ENCODE measurements at places on chromosomes 11 and 22.
A peak's percentile ranks its signal among the peaks of the same experiment; 100 is the strongest.

DNA sequence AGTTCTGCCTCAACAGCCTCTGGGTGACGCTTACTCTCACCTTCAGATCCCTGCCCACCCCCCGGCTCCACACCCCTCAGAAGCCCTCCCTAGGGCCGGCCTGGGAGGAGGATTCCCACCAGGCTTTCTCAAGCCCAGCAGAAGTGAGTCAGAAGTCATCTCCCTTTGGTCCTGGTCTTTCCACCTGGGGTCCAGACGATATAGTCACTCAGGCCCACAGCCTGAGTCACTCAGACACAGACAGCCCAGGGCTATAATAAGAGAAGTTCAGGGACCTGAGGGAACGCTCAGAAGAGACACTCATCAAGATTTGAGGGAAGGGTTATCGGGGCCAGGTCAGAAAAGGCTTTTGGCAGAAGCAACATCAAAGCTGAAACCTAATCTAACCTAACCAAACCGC is 127.1 kb downstream of the SPATA19 start:
- DNase-seq: no peak

- DNase-seq: no peak
Observed at GRCh38 chr22:20885557-20886323, 26.9 kb downstream of the SNAP29 start.

DNA sequence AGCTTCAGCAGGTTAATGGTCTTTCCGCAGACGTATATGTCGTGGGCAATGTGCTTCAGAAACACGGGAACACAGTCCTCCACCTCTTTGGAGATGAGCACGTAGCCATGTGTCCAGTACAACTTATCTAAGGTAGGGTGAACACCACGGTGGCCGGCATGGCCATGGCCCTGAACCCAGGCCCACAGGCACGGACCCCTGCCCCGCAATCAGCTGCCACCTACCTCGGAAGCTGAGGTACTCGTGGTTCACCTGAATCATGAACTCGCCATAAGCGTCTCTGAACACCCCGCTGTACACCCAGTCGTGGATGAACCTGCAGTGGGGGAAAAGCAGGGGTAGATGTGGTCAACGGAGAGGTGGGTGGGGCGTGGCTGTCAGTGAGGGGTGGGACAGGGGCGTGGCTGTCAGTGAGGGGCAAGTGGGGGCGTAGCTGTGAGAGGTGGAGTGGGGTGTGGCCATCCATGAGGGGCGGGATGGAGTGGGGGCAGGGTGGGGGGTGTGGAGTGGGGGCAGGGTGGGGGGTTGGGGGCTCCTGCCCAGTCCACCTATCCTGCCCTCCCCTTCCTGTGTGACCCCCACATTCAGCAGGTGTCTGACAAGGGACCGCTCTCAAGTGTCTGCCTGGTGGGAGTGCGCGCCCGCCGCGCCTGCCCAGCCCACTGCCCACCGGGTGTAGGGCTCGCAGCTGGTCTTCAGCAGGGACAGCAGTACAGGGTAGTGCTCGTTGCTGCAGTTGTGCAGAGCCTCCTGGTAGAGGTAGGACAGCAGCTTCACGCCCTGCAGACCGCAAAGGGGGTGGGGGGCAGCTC is 18.6 kb downstream of the TUBGCP6 start:
- no peak for DNase-seq

DNA sequence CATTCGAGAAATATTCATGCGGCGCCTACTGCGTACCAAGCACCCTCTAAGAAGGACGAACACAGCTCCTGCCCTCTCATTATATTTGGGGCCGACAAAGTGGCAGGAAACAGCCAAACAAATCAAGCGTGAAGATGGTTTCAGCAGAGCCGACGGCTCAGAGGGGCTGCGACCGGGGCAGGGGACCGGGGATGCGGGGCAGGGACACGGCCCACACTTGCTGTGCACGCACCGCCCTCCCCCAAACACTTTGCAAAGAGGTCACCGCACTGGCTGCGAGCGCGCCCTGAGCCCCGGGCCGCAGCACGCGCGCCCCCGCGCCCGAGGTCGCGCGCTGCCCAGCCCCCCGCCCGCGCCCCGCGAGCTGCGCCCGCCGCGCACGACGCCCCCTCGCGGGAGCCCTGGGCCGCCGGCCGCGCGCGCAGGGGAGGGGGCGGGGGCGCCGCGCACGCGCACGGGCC is 255 bp upstream of the SYNGR1 start:
- peak; percentile 6 for DNase-seq

DNA sequence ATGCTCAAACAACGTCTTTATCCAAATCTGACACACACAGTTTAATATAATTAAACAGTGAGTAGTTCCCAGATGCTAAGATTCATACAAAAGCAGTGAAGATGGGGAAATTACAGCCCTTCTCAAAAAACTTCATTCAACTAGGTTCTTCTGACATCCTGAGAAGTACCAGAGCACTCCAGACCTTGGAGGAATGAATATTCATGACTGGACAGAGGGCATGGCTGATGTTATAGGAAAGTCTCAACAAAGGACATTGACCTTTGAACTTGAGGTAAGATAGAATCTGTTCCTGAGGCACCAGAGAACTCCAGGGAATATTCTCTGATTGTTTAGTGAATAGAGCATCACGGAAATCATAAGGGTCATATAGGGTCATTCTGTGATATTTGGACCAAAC is 106.4 kb upstream of the SLC5A12 start:
- no peak for DNase-seq

GRCh38 chr22:38832005-38832978 is 11.5 kb downstream of the NPTXR start:
- no peak for DNase-seq

DNA sequence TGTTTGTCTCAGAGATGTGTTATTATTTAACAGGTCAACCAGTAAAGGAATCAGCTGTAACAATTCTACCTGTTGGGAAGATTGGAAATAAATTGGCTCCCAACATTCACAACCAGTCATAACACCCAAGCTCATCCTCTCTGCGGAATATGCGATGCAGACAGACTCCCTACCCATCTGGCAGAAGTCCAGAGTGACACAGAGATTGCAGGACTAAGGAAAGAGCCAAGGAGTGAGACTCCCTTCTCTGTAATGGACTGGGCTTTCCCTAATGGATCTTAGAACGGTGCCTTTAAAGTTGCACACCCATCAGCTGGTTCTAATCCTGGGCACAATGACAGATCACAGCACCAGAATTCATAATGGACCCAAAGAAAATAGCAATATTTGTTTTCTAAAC is 27.8 kb upstream of the UBASH3B start:
- no peak for DNase-seq

- no peak for DNase-seq
Observed at GRCh38 chr22:37379085-37379484, 48.2 kb downstream of the ELFN2 start.

DNA sequence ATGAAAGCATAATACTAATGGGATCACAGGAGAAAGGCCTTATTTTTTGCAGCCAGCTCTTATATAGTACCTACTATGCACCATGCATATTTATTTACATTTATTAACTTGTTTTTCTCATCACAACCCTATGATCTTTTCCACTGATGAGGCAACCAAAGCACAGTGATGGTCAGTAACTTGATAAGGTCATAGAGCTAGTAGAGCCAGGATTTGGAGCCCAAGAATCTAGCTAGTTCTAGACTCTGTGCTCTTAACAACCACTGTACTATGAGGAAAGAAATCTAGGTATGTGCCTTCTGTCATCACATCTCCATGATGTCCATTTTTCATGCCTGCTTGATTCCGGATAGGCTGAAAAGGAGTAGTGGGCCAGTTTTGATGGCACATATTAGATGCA is 24.0 kb upstream of the ABTB2 start:
- DNase-seq: no peak

DNA sequence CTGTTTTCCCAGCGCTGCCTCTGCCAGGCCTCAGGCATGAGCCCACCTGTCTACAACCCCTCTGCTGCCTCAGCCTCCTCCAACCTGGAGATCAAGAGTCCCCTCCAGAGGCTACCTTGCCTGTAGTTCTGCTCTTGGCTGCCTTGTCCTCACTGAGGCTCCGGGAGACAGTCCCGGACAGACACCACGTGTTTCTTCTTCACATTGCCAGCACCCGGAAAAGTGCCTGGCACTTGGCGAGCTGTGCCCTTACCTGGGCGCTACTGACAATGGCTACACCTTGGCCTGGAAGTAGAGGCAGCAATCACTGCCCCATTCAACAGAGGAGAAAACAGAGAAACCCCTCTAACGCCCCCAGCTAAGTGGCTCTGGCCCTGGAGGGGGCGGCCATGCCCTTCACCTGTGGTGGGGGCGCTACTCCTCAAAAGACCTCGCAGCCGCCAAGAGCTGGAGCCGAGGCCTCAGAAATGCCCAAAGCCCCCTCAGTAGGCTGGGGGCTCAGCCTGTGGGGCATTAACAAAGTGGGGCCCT is 3.0 kb upstream of the NAP1L4 start:
- DNase-seq: no peak

GRCh38 chr11:34198523-34198922 is 93.1 kb downstream of the NAT10 start:
- DNase-seq: peak; percentile 32

GRCh38 chr11:48107188-48107704 is 109.4 kb upstream of the OR4B1 start:
- no peak for DNase-seq

DNA sequence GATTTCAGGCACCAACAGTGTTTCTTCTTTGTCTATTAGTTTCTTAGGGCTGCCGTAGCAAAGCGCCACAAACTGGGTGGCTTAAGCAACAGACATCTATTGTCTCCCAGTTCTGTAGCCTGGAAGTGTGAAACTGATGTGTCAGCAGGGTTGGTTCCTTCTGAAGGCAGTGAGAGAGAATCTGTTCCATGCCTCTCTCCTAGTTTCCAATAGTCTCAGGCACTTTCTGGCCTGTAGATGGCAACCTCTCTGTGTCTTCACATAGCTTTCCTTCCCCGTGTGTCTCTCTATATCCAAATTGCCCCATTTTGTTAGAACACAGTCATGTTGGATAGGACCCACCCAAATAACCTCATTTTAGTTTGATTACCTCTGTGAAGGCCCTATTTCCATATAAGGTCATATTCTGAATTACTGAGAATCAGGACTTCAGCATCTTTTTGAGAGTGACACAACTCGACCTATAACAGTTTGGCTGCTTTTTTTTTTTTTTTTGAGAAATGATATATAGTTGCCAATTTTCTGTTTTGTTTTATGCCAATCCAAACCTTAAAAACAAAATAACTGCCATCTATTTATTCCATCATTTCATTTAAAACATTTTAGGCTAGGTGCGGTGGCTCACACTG is 108.2 kb downstream of the SLC36A4 start:
- DNase-seq: peak; percentile 7

GRCh38 chr11:109112821-109113280 is 309.1 kb upstream of the C11orf87 start:
- no peak for DNase-seq

GRCh38 chr11:121810291-121810690 is 305.7 kb downstream of the BLID start:
- DNase-seq: no peak

- DNase-seq: peak; percentile 51
Observed at GRCh38 chr11:12141283-12141682, 30.9 kb downstream of the MICAL2 start.

DNA sequence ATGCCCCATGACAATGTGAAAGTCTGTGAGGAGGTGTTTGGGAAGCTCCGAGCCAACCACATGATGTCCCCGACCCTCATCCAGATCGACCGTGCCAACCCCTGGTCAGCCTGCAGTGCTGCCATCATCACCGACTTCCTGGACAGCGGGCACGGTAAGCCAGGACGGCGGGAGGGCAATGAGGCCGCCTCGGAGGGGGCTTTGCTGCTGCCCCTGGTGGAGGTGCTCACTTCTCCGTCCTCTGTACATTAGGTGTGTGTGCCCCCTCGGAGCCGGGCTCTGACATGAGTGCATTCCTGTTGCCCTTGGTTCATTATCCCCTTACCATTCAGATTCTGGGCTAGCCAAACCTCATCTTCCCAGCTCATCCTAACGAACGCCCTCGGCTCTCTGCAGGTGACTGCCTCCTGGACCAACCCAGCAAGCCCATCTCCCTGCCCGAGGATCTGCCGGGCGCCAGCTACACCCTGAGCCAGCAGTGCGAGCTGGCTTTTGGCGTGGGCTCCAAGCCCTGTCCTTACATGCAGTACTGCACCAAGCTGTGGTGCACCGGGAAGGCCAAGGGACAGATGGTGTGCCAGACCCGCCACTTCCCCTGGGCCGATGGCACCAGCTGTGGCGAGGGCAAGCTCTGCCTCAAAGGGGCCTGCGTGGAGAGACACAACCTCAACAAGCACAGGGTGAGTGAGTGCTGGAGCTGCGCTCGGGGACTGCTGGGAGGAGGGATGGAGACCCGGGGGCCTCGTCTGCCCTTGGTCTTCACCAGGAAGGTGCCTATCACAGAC is 13.8 kb downstream of the ADAMTS15 start:
- DNase-seq: no peak

DNA sequence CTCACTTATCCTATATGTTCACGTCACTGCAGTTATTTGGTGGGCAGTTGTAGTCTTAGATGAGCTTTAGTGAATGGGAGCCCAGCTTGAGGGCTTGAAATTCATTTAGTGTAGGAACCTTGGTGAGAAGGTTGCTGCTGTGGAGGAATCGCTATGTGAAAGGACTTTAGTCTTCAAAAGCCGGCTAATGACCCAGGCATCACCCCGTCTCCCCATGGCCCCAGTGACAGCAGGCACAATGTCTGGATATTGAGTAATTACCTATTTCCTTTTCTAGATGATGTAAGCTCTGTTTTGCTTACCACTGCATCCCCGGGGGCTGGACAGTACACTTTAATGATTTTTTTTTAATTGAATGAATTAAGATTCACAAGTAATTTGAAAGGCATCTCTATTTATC is 283.2 kb downstream of the ST3GAL4 start:
- no peak for DNase-seq

- no peak for DNase-seq
Observed at GRCh38 chr22:31750365-31751284, 693 bp upstream of the PRR14L start.

- no peak for DNase-seq
Observed at GRCh38 chr22:19478901-19479354, at the start of gene UFD1. UFD1 (minus strand) TSS chr22:19479193; CDS start chr22:19479085, 108 bp downstream.

DNA sequence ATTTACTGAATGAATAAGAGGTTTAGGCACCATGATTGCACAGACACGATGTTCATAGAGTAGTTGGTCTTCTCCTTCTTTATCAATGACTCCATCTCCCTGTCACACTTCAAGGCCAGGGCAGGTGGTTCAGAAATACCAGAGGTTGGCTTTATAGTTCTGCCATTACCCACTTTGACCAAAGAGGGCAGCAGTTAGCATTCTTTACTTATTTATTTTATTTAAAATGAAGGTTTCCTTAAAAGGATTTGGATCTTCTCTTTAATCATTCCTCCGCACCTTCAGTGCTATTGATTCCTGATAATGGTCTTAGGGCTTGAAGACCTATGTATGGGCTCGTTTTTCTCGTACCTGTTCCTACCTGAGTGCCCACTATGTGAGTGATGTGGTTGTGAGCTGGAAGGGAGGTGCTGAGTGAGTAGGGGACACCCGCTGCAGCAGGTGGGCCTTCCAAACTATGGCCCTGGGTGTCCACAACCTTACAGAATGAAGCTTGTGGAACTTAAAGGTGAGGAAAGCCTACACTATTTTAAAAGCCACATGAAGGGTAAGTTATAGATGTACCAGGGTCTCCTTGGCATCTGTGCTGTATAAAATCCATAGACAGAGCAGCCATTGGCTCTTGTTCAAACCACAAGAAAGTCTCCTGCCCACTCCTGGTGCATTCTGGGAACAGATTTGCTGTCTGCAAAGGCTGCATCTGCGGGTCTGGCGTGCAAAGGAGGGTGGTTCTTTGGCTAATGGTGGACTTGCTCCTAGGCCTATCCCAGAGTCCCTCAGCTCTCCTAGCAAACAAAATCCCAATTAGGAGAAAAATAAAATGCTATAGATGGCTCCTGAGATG is 35.0 kb downstream of the TIMP3 start:
- DNase-seq: peak; percentile 45

Measured in Jurkat, Clone E6-1 (cell line).